ENCODE measurements at places on chromosomes 12 and 14. TPM values are rescaled to one million over a fixed set of nuclear protein-coding genes. Genes with fewer than 3 reads are reported as not detected.

- no peak for DNase-seq
Observed at GRCh38 chr14:98182393-98183055, 1089.5 kb downstream of the BCL11B start.

GRCh38 chr14:55451398-55451797 lies 11.0 kb upstream of the TBPL2 start:
- DNase-seq = peak; percentile 14

The SYCP3 gene
- total RNA-seq = 1.3 TPM

GRCh38 chr14:94412671-94413638 lies 24.6 kb upstream of the SERPINA1 start:
- no peak for DNase-seq

DNA sequence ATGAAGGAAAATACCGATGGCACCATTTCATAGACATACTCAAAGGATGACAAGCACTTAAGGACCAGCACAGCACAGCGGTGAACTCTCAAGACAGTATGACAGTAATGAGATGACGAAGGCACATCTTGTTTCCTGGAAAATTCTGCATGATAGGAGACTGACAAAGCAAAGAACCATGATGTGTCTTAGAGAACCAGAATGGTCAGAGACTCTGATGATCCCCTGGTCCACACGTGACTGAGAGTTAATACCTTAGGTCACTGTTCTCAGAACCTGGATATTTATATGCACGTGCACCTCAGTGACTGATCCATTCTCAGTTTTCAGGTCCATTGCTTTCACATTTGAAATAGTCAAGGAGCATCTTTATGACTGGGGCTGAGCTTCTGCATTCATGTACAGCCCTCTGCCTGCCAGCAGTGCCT lies 35.3 kb downstream of the PROX2 start:
- DNase-seq = no peak

The C12orf56 gene
- 2.3 TPM for total RNA-seq

- DNase-seq = no peak
Observed at GRCh38 chr12:2057041-2057794, 4.4 kb downstream of the CACNA1C start.

- peak; percentile 19 for DNase-seq
Observed at GRCh38 chr14:21268617-21269251, 508 bp downstream of the HNRNPC start.

GRCh38 chr14:69587389-69587788 lies 12.7 kb upstream of the CCDC177 start:
- DNase-seq = no peak

DNA sequence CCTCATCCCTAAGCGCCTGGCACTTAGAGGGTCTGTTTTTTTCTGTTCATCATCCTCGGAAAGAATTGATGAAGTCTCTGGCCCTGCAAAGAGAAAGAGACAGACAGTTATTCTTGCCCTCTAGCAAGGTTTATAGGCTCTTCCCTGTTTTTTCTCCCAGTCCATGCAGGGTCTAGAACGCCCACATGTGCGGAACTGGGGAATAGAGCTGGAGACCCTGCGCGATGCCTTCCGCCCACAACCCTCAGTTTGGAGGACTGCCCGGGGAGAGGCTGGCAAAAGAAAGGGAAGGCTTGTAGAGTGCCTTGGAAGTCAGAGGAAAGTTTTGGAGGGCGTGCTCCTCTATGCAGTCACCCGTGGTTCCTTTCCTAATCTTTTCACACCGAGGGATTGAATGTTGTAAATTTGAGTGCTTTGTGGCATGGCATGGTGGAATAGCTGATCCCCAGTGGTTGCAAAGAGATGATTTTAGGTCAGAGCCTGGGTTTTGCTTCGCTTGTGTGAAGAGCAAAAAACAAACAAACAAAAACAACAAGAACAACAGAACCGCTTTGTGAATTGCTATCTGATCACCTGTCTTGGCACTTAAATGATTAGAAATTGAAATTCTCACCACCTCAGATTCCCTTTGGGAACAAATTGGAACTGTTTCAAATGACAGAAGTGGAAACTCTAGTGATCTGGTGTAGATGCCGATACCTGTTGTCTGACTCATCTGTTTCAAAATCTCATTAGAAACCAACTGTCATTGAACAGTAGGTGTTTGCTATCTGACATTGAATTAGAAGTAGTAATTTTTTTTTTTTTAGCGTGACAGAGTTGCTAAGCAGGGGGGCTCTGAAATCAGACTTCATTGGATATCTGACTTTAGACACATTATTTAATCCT lies 947 bp downstream of the GAS2L3 start:
- no peak for DNase-seq

DNA sequence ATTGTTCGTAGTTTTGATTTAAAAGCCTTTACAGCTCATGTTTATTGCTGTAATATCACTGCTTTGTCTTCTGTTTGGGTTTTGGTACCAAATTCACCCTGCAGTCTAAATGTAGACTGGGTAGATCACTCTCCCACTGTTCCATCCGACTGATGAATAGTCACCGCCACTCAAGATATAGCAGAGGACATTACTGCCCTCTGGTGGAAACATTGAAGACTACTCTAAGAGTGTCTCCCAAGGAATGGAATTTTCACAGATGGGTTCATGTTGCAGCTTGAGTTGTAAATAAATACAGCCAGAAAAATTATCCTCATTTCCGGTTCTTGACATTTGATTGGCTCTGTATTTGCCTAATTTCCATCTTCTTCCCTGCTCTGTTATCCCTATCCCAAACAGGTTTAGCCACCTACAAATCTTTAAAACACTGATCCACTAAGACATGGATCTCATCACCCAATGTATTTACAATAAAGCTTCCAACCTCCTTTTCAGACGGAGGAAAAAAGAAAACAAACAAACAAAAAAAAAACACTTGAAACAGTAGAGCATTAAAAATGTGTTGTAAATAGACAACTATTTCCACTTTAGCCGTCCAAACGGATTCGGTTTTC lies 198.3 kb upstream of the CPNE8 start:
- peak; percentile 28 for DNase-seq

GRCh38 chr14:91009501-91010152 lies 50.8 kb downstream of the RPS6KA5 start:
- no peak for DNase-seq

GRCh38 chr14:104137297-104138097 lies 890 bp upstream of the KIF26A start:
- DNase-seq = peak; percentile 45

DNA sequence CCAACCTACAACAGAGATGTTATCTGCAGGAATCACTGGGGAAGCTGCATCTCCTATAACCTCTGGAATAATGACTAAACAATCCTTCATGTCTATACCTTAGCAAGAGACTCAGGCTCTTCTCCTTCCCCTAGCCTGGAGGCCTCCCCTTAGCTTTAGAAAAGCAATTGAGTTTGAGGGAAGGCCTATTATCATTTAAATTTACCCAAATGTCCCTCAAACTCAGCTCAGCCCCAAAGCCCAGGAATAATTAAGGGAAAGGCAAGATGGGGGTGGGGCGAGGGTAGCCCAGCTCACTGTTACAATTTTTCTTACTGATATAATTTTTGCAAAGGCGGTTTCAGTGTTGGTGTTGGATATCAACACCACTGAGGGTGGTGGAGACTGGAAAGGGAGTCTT lies 151.4 kb upstream of the EEA1 start:
- DNase-seq = no peak

GRCh38 chr12:96375841-96376604 lies 24.2 kb downstream of the CDK17 start:
- no peak for DNase-seq

GRCh38 chr12:125056306-125056705 lies 8.9 kb upstream of the AACS start:
- no peak for DNase-seq

The CCDC177 gene
- 4.5 TPM for total RNA-seq

DNA sequence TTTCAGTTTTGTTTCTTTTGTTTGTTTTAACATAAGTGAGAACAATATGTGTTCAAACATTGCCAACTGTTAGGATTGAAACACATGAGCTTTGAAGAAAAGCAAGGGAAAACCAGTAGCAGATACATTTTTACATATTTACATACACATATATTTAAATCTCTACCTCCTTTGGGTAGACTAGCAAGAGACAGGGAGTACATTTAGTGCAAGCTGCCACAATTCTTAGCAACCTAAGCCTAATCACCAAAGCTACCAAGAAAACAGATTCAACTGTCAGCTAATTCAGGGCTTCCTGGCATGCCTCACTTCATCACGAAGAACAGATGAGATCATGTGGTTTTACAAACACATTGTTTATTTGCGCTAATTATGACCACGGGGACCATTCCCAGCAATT lies 143.1 kb downstream of the PRIMA1 start:
- DNase-seq = no peak

The CACNA2D4 gene
- total RNA-seq = 0.45 TPM

DNA sequence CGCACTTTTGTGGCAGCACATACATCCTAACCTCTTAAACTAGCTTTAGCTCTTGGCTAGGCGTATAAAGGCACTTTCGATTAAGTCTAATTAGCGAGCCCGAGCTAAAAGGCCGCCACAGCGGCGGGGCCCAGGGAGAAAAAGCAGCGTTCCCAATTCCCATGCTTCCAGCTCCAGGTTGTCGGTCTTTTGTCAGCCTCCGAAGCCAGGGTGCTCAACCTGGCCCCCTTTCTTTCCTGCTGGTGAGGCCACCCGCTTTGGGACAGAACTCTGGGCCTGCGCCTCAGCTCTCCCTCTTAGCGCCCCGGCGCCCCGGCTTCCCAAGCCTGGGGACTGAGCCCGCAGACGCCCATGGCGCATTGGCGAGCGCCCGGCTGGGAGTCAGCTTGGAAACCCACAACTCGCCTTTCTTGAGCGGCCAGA lies 33.3 kb upstream of the TBX5 start:
- no peak for DNase-seq

DNA sequence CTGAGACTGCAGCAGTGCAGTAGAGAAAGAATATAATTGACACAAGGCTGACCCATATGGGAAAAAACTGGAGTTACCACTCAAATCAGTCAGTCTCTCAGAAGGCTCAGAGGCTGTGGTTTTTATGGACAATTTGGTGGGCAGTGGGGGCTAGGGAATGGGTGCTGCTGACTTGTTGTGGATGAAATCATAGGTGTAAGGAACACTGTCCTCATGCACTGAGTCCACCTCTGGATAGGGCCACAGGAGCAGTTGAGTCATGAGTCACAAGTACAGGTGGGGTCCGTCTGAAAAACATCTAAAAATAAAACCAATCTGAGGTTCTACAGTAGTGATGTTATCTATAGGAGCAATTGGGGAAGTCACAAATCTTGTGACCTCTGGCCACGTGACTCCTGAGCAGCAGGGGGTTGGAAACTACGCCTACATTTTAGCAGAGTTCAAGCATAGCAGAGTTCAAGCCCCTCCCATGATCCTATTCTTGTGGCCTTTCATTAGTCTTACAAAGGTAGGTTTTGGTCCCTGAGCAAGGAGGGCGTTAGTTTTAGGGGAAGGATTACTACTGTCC lies 18.1 kb upstream of the SGPP1 start:
- no peak for DNase-seq

- no peak for DNase-seq
Observed at GRCh38 chr12:53078425-53079225, 565 bp downstream of the SPRYD3 start.

GRCh38 chr14:47590767-47591495 lies 84.5 kb downstream of the MDGA2 start:
- no peak for DNase-seq

The ADCY4 gene
- 5.2 TPM for total RNA-seq

DNA sequence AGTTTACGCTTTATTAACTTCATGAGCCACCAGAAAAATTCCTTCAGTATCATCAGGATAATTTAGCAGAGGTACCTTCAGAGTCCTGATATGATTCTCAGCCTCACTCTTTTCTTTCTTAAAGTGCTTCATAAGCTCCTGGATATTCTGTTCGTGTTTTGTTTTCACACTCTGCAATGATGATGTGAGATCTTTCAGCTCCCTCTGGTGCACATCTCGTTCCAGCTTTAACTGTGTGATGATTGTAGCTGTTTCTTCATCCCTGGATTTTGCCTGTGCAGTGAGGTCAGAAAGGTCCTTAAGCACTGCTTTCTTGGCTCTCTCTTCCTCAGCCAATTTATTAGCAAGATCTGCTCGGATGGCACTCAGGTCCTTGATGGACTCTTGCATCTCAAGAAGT lies 156.7 kb downstream of the CEP128 start:
- peak; percentile 1 for DNase-seq

The TAS2R19 gene
- total RNA-seq = 26.3 TPM

DNA sequence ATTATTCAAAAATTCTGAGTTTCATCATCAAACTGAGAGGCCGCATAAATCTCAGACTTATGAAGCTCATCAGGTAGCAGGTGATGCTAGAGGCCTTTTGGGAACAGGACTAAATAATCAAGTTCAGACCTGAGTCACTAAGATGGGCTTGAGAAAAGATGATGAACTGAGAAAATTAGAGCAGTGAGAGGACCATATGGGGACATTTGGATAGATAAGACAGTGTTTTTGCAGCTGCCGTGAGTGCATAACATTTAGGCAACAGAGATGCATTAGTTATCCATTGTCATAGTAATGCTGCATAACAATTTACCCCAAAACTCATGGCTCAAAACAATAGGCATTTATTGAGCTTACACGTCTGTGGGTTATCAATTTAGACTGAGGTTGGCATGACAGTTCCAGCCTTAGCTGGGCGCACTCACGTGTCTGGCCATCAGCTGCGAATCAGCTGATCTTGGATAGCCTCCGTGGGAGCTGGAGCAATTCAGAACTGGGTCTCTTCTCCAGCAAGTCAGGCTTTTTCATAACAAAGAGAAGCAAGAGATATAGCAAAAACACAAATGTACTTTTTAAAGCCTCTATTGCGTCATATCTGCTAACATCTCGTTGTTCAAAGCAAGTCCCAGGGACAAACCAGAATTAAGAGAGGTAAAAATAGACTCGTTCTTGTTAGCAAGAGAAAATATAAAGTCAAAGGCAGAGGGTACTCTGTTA lies 72.8 kb downstream of the CAPZA3 start:
- no peak for DNase-seq

GRCh38 chr12:30624009-30624408 lies 71.7 kb downstream of the IPO8 start:
- DNase-seq = no peak

DNA sequence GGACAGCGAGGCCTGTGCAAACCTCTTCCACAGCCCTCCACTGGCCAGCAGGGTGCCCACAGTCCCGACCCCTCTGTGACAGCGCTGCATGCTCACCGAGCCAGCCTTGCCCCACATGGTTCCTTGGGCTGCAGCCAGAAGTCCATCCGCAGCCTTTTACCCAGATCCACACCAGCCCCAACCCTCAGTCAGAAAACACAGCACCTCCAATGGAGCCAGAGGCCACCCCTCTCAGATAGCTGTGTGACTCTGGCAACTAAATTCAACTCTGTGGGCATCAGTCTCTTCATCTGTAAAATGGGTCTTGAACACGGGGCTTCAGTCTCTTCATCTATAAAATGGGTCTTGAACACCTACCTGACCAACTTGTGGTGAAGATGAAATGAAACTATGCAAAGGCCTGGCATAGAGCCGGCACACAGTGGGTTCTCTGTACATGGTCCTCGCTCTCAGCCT lies 38.0 kb downstream of the NFKBIA start:
- no peak for DNase-seq

Data from cerebellum (tissue), 4 donors.